ENCODE measurements at places on chromosomes 11 and 22. TPM values are rescaled to one million over a fixed set of nuclear protein-coding genes. Genes with fewer than 3 reads are reported as not detected.

DNA sequence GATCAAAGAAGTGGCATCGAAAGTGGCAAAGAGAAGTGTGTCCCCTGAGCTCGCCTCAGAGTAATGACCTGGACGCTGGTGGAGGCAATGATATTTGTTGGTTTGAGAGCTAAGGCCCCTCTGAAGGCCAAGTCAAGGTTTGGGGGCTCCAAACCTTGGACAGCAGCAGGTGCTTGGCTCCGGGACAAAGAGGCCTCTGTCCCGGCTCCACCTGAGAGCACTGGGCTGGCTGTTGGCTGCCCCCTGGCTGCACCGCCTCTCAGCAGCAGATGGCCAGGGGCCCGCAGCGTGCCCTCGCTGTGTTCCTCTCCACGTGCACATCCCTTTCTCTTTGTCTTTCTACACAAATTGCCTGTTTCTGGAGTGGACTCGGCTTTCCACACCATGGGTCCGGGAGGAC is 301.3 kb downstream of the NTM start:
- H3K27ac ChIP-seq: no peak overlapping the region
- no peak for DNase-seq
- no peaks in the 10 kb centered on the region for H3K36me3 ChIP-seq
- no peaks in the 10 kb centered on the region for H3K4me1 ChIP-seq
- peaks cover 1% of the 10 kb centered on the region for H3K27me3 ChIP-seq

GRCh38 chr11:450809-451451 is 851 bp downstream of the PTDSS2 start:
- H3K4me3 ChIP-seq: peak overlapping the region; percentile 89
- peak; percentile 85 for DNase-seq
- peaks cover 13% of the 10 kb centered on the region for H3K36me3 ChIP-seq
- H3K4me1 ChIP-seq: peaks cover 30% of the 10 kb centered on the region

DNA sequence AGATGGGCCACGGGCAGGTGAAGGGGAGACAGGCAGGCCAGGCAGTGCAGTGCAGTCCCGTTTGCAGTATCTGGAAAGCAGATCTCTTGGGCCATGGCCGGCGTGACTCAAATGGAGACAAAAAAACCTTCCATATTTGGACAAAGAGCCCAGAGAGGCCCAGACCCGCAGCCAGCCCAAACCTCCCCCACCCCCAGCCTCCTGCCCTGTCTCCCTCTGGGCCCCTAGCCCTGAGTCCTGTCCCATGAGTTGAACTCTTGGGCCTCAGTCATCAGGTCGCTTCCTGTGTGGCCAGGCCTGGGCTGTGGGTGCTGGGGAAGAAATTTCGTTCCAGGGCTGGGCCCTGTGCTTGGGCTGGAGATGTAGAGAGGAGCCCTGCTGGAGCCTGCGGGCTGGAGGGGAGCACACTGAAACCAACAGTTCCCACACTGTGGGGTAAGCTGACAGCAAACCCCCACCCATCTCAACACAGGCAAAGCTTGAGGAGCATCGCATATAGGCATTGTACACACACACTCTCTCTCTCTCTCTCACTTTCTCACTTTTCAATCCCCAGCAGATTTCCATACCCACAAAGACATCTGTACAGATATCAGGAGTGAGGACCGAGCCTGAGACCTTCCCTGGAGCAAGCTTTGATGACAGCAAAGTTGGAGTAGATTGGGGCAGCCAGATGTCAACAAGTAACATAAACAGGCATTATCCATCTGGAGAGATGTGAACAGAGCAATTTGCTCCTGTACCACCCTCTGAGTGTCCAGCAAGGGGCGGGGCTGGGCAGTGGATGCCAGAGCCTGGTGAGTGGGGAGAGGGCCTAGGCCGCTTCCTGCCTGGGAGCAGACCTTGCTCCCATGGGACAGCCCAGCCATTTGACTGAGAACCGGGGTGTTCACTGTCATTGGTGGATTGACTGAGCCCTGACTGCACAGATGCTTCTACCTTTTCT is 17.2 kb downstream of the ARHGEF17 start:
- H3K4me3 ChIP-seq: no peak overlapping the region
- H3K36me3 ChIP-seq: no peaks in the 10 kb centered on the region

Gene OR5B21
- total RNA-seq: not detected

Gene PARVG
- 76.9 TPM for total RNA-seq

All from activated CD8-positive, alpha-beta T cell treated with anti-CD3 and anti-CD28 coated beads for 36 hours (primary cell).